Activated CD4-positive, alpha-beta T cell treated with anti-CD3 and anti-CD28 coated beads for 48 hours (primary cell): ENCODE measurements at places on chromosomes 1 and 21.

DNA sequence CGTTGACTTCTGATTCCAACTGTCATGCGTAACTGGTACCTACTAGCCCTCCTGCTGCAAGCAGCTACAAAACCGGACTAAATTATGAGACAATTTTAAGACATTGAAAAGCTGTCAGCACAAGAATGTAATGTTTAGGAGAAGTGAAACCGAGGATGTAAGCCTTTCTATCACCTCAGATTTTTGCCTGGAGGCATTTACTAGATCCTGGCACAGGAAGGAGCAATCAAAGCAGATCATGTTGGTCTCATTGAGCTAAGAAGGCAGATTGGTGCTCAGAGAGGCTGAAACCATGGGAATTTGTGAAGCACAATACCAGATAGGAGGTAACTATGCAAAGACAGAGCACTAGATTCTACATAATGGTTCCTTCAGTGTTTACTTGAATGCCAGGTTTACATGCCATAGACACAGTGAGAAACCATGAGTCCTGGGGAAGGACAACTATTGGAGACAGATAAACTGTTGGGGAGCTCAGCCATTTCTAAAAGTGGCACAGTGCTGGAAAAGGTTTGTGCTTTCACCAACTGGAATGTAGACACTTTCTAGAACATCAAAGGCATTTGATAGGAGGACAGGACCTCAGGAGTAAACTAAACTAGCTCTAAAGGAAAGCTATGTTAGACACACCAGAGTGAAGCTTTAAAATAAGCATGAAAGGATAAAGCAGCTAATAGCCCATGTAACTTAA lies 179.4 kb downstream of the LYPLAL1 start:
- no peak for DNase-seq

DNA sequence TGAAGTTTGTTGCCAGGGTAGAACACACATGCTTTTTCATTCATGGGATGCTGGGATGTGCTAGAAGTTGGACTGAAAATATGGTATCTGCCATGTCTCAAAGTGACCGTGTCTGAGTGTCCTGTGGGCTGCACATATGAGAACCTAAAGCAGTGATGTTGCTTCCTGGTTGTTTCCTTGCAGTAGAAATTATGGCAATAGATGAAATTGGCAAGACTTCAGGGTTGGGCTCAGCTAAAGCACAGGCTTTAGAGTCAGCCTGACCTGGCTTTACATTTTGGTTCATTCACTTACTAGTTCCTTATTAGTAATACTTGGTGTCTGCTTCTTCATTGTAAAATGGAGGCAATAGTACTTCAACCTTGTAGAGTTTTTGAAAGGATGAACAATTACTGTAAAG lies 2.2 kb downstream of the LAMC2 start:
- DNase-seq, result no peak

DNA sequence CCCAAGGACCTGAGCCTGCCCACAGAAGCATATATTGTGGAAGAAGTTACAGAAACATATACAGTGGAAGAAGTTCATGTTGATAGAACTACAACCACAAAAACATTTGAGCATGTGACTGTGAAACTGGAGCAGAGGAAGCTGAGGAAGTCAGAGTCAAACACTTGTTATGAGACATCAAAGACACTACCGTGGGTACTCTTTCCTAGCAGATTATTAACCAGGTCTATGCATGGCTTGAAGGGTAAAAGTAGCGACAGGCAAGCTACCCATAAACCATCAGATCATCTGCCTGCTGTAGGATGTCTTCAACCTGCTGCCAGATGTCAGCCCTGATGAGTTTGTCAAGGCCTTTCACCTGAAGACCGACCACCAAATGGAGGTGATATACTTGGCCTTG lies 35.8 kb downstream of the IVNS1ABP start:
- no peak for DNase-seq

DNA sequence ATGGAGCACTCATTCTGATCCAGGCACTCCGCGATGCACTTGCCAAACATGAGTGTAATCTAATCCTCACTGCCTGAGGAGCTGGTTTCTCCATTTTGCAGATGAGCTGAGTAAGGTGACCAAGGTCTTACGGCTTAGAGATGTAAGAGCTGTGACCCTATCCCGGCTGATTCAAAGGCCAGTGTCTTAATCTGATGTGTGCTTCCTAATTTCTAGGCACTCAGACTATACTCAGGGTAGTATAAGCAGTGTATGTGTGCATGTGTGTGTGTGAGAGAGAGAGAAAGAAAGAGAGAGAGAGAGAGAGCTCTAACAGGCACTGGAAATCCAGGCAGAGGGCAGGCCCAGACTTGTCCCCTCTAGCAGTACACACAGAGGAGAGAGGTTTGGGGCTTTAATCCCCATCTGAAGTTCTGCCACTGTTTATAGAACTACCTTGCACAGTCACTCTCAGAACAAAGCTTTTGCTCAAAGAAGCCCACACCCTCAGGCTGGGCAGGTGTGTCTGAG lies 188.2 kb downstream of the ZBTB18 start:
- DNase-seq, result no peak

- DNase-seq, result no peak
Observed at GRCh38 chr1:6600410-6601048, 2.1 kb downstream of the KLHL21 start.

DNA sequence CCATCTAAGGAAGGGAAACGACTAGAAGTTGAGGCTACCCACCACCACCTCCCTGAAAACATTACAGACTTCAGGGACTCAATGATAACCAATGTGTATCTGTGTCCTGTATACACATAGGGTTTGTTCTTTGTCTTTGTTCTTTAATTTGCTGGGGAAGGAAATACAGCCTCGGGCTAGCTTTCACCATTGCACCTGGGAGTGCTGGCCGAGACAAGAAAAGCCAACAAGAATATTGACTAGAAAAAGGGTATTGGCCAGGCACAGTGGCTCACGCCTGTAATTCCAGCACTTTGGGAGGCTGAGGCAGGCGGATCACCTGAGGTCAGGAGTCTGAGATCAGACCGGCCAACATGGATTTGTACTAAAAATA lies 50.4 kb downstream of the MDM4 start:
- no peak for DNase-seq
